ENCODE measurements at places on chromosomes 11 and 22.
A peak's percentile ranks its signal among the peaks of the same experiment; 100 is the strongest.

DNA sequence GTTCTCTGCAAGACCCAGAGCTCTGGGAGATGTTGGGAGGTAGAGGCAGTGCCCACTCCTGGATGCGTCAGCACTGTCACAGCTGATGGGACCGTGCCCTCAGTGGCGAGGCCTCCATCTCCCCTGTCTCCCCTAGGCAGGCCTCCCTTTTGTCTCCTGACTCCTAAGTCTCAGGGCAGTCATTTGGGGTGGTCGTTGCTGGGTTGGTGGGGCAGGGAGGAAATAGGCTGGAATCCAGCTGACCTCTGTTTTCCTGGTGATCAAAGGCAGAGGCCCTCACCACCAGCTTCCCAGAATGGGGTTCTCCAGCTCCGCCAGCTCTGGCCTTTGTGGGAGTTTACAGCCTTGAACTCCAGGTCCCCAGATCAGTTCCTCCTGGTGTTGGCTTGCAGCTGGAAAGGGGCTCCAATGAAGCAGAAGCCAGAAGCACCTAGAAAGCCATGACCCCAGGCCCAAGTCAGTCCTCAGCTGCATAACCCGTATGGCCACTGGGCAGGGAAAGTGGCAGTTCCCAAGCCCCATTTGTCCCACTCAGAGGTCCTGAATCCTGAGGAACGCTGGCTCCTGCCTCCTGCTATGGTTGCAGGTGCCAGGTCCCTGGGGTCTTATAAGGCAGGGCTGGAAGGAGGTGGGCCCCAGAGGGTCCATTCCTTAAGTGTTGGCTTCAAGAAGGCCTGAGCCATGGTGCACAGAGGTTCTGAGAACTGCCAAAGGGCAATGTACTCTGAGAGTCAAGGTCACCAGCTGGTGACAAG lies 7.3 kb upstream of the FXYD2 start:
- no peak for DNase-seq

- no peak for DNase-seq
Observed at GRCh38 chr11:7473717-7474116, 11.6 kb upstream of the OLFML1 start.

GRCh38 chr11:133833898-133834681 lies 11.2 kb downstream of the SPATA19 start:
- DNase-seq = no peak

GRCh38 chr11:289398-289711 lies 429 bp downstream of the PGGHG start:
- peak; percentile 63 for DNase-seq

- no peak for DNase-seq
Observed at GRCh38 chr22:47008208-47008885, 245.9 kb downstream of the TBC1D22A start.

DNA sequence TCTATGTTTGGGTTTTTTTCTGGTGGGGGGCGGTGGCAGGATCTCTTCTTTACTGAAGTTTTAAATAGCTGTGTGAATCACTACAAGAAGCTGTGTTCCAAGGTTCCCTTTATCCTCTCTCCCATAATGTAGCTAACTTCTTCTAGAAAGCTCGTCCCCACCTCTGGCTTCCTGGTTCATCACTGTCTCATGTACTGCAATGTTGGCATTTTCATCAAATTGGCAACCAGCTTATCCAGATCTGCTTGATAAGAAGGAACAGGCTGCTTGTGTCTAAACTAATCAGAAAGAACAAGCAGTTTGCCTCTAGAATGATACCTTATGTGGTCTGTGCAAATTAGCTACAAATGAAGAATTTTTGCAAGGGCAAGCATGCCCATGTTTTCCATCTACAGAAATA lies 130.8 kb downstream of the WT1 start:
- no peak for DNase-seq

DNA sequence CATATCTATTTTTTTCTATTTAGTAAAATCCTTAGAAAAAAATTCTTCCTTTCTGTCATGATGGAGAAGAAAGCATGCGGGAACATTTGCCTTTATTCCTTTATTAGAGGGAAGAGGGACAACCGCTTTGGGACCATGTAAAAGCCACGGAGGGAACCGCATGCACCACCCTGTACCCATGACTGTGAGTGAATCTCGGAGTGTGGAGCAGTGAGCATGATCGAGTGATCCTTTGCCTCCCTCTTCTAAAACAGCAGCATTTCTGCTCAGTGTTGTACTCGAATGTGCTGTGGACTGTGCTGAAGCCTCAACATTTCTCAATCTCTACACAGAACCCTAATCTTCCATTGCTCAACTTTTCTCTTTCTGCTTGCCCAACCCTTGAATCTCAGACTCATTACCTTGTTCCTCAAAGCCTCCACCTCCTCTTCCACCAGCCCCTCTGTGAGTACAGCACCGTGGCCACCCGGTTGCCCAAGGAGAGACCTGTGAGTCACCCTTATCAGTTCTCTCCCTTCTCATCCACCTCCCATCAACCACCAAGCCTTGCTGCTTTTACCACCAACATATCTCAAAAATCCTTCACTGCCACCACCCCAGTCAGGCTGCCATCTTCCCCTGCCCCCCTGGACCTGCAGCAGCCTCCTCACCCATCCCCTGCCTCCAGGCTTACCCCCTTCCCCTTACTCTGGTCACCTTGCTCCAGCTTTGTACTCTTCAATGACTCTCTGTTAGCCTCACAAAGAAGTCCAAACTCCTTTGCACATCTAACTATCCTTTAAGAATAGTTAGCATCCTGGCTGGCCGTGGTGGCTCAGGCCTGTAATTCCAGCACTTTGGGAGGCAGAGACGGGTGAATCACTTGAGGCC lies 103.1 kb downstream of the NAT10 start:
- no peak for DNase-seq

DNA sequence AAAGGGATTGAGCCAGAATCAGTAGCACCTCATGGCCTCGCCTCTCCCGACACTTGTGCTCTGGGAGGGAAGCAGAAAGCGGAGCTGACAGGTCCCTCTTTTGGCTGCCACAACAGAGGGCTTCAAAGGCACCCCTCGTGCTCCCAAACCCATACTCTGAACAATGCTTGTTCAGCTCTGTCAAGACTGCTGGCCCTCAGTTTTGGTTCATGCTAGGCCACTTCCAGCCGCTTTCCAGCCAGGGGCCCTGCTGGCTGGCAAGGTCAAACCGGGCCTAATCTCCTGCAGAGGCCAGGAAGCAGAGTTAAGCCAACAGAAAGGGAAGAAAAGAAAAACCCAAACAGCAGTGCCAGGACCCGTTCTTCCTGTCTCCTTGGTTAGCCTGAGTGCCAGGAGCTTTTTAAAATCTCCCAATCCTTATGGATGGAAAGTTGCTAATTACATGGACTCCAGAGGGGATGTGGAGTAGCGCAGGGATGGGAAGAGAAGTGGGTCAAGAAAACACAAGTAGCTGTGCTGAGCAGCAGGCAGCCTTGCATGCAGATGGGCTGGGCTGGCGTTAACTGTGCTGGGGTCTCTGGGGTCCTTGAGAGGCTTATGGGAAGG lies 150.6 kb downstream of the GRIK4 start:
- no peak for DNase-seq

DNA sequence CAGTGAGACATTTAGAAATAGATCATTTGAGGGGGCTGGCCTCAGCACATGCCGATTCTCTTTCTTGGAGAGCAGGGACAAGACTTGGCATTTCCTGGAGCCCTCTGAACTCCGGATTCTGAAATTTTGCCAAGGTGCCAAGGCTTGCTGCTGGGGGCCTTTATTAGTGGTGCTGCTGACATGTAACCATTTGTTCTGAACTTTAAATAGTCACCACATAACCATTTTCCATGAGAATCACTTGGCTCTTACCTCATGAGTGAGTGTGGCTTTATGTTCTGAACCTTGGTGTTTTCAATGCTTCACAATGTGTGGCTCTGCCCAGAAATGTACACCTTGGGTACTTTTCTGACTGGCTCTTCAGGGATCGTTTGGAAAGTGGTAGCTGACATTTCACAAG lies 33.3 kb downstream of the SYT13 start:
- DNase-seq = no peak

- DNase-seq = no peak
Observed at GRCh38 chr11:65016705-65017104, 2.7 kb downstream of the ARL2 start.

- no peak for DNase-seq
Observed at GRCh38 chr11:5547982-5548381, 358 bp downstream of the OR52H1 start.

DNA sequence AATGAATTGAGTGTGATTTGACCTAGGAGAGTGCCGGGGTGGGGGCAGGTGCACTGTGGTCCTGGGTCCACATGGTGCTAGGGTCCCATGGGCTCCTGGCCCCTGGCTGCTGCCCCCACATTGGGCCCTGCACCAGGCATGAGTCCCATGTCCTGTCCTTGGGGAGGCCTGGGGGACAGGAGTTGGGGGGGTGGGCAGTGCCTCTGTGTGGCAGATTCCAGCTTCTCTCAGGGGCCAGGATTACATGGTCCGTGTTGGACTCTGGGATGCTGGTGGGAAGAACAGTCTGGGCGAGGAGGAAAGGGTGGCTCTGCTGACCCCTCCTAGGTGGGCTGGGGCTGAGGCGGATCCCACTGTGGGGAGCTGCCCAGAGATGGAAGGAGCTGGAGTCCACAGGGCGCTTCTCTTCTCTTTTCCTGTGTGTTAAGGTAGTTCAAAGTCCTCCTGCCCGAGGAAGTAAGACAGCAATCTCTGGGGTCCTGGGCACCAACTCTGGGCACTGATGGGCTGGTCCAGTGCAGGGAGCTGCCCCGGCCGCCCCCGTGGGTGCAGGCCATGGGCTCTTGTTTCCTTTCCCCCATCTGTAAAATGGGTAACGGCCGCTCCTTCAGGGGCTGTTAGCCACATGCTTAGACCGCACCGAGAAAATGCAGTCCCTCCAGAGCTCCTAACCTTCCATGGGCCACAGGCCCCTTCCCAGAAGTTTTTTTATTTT lies 19.8 kb downstream of the KCNQ1 start:
- DNase-seq = no peak

DNA sequence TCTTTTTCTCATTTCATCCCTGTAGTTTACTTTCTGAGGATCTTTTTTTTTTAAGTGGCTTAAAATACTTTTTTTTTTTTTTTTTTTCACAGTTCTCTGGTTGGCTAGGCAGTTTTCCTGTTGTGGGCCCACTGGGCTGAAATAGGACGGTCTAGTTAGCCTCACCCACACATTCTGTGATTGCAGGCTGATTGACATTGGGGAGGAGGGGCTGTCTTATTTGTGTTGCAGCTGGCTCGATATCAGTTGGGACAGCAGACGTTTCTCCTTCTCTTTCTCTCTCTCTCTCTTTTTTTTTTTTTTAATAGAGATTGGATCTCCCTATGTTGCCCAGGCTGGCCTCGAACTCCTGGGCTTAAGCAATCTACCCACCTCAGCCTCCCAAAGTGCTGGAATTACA lies 6.9 kb downstream of the BCR start:
- no peak for DNase-seq

DNA sequence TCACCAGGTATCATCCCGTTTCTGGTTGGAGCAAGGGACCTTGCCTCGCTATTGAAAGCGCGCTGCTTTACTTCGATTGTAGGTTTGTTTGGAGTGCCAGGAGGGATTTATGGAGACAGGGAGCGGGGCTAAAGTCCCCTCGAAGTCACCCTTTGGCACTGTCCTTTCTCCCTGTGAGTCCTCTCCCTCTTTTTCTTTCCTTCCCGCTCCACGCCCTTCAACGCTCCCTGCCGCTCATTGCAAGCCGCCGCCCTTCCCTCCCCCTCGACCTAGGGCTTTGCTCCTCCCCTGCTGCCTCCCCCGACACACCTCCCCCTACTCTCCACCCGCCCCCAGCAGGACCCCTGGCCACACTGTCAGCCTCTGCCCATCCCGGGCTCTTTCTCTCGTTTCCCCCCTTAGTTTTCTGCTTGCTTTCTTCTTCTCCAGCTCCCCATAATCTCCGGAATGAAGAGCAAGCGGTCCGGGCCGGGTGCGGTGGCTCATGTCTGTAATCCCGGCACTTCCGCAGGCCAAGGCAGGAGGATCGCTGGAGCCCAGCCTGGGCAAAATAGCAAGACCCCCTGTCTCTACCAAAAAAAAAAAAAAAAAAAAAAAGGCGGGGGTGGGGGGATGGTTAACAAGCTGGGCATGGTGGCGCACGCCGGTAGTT lies 41.0 kb downstream of the AHNAK start:
- no peak for DNase-seq

DNA sequence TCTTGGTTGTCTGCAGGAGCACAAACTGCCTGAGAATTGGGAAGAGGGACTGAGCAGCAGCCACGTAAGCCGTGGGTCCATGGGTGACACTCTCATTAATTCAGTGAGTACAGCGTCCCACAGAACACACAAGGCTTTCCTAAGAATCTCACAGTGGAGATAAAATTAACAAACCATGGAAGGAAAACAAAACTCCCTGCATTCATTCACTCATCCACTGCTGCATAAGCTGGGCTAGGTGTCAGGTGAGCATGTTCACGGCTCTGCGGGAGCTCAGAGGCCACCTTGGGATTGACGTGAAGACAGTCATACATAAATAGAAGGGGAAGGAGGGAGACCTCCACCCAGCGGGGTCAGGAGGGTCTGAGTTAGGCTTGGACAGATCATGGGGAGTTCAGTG lies 1442.7 kb downstream of the TBC1D22A start:
- DNase-seq = no peak

DNA sequence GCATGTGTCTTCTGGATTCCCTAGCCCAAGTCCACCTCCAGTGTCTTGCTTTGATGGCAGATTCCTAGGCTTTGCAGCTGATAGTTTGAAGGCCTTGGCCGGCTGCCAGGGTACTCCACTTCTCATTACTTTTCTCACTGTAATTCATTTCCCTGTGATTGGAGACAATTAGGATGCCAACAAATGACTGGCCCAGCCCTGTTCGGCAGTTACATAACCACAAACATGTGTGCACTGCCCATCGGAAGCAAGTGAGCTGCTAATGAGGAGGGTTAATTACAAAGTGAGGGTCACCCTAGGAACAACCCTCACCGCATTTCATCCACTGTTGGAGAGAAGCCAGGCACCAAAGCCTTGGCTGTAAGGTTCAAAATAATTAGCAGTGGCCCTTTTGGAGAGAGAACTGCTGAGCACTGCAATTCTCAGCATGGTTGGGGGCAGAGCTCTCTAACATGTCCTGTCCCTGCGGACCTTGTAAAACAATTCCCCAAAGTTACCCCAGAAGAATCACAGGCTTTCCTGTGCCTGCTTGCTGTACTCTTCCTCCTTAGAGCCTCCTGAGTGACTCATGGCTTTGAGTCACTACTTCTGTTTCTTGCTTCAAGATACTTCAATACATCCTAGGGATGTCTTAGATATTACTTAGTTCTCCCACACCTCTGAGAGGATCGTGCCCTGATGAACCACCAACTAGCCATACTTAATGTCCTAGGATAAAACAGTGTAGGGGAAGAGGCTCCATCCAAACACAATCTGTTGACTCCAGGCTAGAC lies 109.7 kb upstream of the GALNT18 start:
- no peak for DNase-seq

DNA sequence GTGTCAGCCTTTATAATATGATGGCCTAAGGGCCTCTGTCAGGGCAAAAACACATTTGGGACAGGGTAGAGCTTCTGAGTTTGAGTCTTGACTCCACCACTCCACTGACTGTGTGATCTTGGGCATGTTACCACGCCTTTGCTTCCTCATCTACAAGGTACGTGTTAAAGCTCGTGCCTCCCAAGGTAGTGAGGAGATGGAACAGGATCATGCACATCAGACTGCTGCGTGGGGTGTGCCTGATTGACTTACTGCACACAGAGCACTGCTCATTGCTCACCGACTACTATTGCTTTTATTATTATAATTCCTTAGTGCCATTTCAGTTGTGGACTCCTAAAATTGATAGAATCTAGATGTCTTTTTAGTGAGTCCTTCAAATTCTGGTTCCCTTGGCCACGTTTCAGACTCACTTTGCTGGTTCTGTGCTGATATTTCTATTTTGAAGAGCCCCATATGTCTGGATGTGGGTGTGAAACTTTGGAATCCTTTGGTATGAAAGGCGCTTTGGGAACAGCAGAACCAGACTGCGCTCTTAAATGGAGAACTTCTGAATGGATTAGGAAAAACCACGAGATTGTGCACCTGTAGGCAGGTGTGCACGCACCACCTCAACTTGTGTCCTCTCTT lies 44.1 kb upstream of the RAB1B start:
- no peak for DNase-seq
